ENCODE measurements at places on chromosomes 13 and 19.

- DNase-seq = no peak
These were observed 304 bp downstream of the TSPAN16 start for GRCh38 chr19:11296264-11296663.

- no peak for DNase-seq
These were observed 1.3 kb downstream of the MED4 start for GRCh38 chr13:48093588-48093987.

DNA sequence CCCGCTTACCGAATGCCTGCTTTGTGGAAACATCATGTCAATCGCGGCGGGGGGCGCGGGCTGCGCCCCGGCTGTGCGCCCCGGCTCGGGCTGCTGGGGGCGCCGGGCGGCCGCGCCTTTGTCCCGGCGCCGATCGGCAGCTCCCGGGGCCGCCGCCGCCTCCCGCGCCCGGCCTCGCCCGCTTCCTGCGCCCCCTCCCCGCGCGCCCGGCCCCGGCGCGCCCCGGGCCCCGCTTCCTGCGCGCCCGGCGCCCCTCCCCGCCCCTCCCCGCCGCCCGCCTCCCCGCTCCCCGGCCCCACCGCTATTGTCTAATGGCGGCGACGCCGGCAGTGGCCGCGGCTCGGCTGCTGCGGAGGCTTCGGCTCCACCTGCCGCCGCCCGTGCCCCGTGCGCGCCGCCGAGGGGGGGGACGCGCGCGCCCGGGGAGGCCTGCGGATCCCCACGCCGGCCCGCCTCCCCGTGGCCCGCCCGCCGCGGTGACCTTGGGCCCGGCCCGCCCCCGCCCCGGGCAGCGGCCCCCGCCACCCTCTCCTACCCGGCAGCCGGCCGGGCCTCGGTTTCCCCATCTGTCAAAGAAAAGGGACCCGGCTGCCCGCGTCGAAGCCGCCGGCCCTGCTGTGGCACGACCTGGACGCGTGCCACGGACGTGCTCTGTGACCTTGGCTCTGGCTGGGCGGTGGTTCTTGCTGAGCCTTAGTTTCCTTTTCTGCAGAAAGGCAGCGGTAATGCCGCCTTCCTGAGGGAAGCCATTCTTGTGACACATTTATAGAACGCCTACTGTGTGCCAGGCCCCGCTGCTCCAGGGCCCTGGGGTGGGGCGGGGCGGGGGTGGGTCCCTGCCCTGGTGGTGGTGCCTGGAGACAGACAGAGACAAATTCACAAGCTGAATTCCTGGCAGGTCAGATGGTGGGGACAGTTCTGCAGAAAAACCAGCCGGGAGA, at the start of gene TLE5:
Gene TLE5 (minus strand): TSS at position 331 of the 941 bp plus-strand sequence. CDS start 295 bp downstream, at position 36.
- peak; percentile 58 for DNase-seq

- DNase-seq = no peak
These were observed 12.4 kb downstream of the WDR87 start for GRCh38 chr19:37893845-37894575.
